ENCODE measurements at places on chromosomes 2 and 18.

GRCh38 chr2:157761520-157761919 is 114.6 kb downstream of the ACVR1 start:
- no peak for DNase-seq

DNA sequence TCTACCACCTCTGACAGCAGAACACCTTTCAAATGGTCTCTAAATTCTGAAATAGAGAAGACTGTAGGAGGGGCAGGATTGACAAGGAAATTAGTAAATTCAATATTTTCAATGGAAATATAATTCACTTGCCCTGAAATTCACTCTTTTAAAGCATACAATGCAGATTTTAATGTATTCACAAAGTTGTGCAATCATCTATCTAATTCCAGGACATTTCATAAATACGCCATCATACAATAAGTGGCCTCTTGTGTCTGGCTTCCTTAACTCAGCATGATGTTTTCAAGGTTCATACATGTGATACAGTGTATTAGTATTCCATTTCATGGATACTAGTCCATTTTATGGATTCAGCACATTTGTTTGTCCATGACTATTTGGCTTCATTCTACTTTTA is 74.2 kb downstream of the ZRANB3 start:
- DNase-seq: no peak

DNA sequence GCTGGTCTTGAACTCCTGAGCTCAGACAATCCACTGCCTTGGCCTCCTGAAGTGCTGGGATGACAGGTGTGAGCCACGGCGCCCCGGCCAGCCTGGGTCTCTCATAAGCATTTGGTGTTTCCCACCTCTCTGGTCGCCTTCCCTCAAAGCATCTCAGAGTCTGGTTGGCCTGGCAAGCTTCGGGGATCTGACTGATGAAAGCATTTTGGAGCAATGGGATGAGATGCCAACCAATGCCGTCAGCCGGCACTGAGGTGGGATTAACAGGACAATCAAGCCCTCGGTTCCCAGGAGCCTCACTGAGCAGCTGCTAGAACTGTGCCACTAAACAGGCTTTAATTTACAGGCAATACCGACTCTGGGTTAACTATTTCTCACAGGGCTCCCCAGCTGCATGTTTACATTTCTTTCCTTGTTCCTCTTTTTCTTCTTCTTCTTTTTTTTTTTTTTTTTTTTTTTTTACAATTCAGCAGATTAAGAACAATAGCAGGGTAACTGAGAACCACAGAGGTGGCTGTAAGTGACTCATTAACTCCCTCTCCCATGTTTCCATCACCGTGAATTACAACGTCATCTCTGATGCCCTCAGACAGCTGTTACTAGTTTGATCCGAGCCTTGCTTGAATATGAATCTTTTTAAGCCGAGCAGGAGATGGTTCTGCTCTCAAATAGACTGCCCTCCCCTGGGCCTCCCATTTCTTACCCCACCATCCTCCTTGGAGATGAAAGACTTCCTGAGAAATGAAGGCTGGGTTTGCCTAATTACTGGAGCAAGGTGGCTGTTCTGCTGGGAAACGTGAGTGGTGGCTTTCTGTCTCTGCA is 37.9 kb downstream of the ODC1 start:
- peak; percentile 88 for DNase-seq

GRCh38 chr2:68316111-68316510 is 3.6 kb downstream of the CNRIP1 start:
- no peak for DNase-seq

DNA sequence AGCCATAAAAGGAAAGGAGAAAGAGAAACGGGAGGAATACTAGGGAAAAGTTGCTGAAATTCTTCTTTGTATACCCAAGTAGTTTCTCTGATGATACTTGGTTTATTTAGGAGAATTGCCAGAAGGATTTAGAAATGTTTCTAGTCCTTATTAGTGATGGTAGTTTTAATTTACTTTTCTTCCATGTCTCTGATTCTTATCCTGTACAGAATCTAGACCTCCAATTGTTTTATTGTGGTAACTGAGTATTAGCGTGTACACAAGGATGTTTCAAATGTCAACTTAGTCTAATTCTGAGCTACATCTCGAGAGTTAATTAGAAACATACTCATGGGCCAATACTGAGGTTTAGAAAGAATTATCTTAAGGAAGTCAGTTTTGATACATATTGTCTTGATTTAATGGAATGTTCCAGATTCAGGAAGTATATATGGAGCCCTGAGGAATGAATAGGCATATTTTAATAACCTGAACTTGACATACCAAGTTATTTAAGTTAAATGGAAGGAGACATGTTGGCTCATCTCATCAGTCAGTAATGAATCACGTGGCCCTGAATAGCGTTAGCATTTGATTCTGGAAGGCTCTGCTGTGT is 219.6 kb downstream of the LTBP1 start:
- DNase-seq: no peak

GRCh38 chr2:70918016-70918415 is 17.7 kb upstream of the ATP6V1B1 start:
- DNase-seq: no peak

All from suppressor macrophage (primary cell).